Calu3 (cell line): ENCODE measurements at places on chromosomes 4 and X. TPM values are rescaled to one million over a fixed set of nuclear protein-coding genes. Genes with fewer than 3 reads are reported as not detected.

- no peak for DNase-seq
Measured at GRCh38 chrX:19388064-19388679, 44.4 kb downstream of the PDHA1 start.

GRCh38 chrX:17597327-17597726 is 140.0 kb upstream of the SCML1 start:
- DNase-seq = no peak

DNA sequence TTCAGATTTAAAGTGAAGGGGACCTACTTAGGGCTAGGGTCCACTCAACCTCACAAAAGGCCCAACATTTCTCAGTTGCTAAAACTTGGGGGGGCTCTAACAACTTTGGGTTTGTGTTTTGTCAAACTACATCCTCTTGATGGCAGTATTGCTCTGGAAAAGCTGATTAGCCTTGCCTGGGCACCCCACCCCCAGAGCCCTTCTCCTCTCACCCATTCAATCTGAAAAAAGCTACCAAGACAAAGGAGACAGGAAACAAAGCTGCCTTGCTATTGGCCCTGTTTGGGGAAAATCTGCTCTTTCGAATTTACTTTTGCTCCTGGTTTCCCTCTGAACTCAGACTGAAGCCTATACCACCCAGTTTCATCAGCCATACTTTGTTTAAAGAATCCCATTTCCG is 195.2 kb upstream of the STK26 start:
- DNase-seq = peak; percentile 44

DNA sequence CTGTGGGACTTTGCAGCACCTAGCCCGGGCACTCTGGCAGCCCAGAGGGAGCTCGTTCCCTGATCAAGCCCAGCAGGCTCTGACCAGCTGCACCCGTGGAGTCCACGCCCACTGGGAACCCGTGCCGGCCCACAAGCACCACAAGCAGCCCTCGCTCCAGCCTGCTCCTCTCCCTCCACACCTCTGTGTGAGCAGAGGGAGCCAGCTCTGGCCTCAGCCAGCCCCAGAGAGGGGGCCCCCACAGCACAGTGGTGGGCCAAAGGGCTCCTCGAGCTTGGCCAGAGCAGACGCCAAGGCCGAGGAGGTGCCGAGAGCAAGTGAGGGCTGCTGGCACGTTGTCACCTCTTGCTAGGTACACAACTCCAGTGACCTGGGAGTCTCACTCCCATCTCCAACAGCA is 5.1 kb upstream of the UGT2A1 start:
- no peak for DNase-seq

DNA sequence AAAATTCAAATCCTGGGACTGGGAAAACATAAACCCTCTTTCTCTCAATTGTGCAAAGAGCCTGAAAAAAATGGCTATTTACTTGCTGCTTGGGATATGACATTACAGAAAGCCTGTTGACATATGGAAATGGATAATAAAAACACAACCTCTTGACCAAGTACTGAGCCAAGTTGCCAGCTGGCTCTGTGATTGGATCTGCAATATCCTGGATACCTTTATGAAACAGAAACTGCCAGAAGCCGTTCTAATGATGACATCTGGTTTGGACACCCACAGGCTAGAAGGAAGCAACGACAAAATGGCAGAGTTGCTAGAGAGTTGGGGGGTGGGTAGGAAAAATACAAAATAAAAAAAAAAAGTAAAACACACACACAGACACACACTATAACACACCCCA is 481.4 kb downstream of the FAT4 start:
- DNase-seq = no peak

DNA sequence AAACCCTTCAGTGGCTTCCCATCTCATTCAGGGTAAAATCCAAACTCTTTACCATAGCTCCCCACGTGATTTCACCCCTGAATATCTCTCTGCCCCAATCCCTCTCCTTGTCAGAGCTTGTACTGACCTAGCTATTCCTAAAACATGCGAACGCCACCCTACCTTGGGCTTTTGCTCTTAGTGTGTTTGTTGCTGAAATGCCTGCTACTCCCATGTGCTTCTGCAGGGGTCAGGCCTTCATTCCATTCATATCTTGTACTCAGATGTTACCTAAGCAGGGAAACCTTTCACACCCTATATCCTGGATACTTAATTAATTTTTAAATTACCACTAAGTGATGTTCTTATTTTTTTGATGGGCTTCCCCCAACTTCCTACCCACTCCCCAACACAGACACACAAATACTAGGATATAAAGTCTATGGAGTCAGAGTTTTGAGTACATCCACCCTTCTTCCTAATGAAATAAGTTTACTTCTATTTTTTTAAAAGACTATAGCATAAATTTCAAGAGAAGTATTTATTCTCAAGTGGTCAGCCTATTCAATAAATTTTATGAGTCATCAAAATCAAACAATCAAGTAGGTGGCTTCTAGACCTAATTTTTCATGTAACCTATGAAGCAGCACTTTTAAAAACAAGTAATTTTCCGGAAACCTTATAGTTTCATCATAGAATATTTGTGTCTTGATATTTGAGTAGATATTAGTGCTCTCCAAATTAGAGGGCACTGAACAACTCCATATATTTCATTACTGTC is 189.4 kb downstream of the RAPGEF2 start:
- no peak for DNase-seq

DNA sequence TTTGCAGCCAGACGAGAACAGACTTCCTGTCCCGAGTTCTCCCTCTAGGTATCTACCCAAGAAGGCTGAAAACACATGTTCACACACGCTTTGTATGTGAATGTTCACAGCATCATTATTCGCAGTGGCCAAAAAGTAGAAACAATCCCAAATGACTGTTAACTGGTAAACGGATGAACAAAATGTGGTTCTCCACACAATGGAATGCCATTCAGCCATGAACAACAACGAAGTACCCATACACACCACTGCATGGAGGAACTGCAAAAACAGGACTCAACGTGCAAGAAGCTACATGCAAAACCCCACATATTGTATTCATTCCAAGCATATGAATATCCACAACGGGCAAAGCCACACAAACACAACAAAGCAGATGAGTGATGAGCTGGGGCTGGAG is 45.0 kb downstream of the PDHA1 start:
- no peak for DNase-seq

The THAP9 gene
- 4.7 and 7.2 TPM in 2 replicates for total RNA-seq

The HSPA4L gene
- 16.4 and 17.8 TPM in 2 replicates for total RNA-seq
